ENCODE measurements at places on chromosomes 1 and 21.

DNA sequence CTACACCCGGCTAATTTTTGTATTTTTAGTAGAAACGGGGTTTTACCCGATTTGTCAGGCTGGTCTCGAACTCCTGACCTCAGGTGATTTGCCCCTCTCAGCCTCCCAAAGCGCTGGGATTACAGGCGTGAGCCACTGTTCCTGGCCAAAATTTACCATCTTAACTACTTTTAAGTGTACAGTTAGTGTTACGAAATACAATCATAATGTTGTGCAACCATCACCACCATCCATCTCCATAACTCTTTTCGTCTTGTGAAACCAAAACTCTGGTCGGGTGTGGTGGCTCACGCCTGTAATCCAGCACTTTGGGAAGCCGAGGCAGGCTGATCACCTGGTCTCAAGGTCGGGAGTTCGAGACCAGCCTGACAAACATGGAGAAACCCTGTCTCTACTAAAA is 14.1 kb upstream of the ZBTB40 start:
- DNase-seq = no peak

DNA sequence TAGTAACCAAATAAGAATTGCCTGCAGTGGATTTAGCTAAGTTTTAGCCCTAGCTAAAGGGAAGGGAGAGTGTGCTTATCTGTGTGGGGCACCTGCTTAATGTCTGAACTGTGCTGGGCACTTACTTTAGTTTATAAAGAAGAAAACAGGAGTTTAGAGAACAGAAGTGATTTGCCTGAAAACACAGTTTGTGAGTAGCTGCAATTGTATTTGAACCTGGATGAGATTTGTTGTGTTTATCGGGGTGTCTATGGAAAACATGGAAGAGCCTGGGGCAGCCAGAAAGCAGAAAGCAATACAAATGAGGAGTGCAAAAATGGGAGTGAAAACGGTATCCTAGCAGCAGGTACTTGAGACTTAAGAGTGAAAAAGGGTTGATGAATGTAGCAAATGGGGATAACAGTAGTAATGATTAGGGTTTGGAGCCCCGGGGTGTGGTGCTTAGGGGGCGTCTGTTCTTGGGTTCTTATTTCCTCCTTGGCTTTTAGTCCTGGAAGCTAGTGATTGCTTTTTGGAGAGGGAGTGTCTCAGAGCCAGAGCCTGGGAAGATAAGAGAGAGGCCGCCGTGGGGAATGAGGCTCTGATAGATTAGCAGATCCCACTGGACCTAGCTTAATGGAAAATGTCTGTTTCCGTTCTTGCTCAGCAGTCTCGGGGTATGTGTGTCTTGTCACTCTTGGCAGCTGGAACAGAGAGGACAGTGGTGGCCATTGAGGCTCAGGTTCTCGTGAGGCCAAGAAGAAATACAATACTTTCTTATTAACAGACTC is 5.6 kb downstream of the PRCC start:
- DNase-seq = no peak

GRCh38 chr1:212237651-212238050 is 47.6 kb upstream of the PPP2R5A start:
- DNase-seq = no peak

DNA sequence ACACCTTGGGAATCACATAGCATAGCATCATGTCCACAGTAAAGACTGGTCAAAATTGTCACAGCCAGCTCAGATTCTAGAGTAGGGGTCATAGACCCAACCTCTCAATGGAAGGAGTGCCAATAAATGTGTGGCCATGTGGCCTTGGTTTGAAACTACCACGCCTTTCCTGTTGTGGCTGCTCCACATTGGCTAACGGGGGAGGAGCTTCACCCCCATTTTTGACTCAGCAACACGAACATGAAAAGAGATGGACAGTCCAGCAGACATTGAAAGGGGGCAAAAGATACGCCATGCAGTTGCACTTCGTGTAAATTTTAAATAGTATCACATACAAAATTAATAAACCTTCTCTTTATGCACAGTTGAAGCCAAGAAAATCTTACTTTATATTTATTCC is 78.4 kb upstream of the HIVEP3 start:
- DNase-seq = no peak

DNA sequence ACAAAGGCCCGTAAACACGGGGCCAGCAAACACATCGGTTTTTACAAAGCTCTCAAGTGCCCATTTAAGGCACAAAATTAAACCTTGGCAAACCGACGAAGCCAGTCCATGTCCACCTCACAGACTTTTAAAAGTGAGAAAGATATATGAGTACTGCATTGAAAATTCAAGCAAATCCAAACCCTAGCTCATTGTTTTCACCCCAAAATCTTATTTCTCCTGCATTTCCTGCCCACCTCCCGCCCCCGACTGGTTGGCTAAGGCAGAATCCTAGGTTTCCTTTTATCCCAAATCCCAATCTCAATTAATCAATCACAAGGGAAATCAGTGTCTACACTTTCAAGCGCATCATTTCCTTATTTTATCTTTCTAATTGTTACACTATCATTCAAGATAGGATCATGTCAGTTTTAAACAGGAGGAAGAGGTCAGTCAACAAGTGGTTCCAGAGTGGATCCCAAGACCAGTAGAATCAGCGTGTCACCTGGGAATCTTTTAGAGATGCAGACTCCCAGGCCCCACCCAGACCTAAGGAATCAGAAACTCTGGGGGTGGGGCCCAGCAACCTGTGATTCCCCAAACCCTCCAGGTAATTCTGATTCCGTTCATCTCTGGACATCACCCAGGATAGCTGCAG is 1.7 kb upstream of the GNG4 start:
- DNase-seq = no peak

GRCh38 chr1:47627016-47627415 is 189.2 kb downstream of the FOXD2 start:
- DNase-seq = no peak

- DNase-seq = no peak
These were observed 8.1 kb upstream of the SLX9 start for GRCh38 chr21:44931501-44932407.

- no peak for DNase-seq
These were observed 145.3 kb downstream of the TNFSF18 start for GRCh38 chr1:172905452-172905851.

GRCh38 chr21:43916691-43917514 is 51.9 kb downstream of the AGPAT3 start:
- DNase-seq = no peak

DNA sequence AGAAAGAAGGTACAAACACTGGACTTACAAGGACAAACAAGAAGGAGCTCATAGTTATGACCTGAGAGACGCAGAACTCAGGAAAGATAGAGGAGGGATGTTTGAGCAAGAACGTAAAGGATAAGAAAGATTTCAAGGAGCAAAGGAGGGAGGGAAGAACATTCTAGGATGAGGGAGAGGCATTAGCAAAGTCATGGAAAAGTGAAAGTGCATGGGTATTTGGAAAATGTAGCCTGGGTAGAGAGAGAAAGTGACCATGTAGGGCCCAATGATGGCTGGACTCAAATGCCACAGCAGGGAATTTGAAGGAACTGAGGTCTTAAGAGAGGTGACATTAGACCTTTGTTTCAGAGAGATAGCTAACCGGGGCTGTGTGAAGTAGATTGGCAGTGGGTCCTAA is 76.5 kb downstream of the SYT6 start:
- no peak for DNase-seq

DNA sequence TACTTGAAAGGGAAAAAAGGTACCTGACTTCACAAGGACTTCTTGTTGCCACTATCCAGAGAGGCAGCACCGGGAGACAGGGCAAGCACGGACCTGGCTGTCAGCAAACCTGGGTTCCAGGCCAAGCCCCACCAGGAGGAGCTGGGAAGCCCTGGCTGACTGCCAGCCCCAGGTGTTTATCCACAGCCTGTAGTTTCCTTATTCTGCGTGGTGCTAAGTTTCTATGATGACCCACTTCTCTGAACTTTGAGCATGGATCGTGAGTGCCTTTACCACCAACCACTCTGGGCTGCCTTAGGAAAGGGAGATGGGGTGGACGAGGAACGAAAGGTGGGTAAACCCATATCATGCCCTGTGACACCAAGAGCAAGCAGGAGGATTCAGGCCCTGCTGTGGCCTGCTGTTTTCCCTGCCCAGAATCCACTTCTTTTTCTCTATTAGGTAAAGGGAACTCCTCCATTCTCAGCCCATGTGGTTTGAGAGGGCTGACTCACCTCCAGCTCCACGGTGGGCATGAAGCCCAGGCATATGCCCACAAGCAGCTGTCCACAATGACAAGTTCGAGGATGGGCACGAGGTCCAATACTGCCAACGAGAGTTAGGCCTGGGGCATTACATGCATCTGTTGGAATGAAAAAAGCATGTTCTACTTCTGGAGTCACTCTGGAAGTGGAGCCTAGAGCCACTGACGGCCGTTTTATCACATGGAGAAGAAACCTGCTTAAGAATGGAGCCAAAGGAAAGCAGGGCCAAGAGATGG is 20.3 kb downstream of the TSPAN2 start:
- DNase-seq = no peak

- no peak for DNase-seq
These were observed at the start of gene F11R for GRCh38 chr1:161020509-161021164. TSS of gene F11R (minus strand) at chr1:161021152. CDS start at chr1:161021073, 79 bp downstream.

DNA sequence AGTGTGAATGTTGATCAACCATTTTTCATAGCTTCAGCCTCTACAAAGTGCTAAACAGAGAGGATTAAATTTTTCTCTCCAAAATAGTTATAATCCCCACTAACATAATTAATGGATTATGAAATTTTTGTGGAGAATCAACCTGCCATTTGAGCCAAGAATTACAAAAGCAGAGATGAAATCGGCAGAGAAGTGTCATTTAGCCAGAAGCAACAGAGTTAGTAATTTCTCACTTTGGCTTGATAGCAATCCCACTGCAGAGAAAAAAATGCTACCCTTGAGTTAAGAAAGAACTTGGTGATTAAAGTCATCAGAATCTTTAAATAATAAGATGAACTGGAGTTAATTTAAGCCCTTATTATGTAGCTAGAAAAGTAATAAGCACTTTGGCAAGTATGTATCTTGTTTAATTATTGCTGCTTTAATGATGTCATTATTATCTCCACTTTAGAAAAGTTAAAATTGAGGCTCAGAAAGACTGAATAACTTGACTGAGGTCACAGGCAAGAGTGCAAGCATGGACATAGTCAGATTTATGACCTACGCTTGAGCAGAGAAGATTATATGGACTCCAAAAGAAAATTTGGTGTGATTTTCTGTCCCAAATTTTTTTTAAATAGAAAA is 37.3 kb downstream of the RGS4 start:
- no peak for DNase-seq

GRCh38 chr1:197783510-197783948 is 8.2 kb upstream of the DENND1B start:
- no peak for DNase-seq

GRCh38 chr1:191901651-191902050 is 256.6 kb upstream of the RGS18 start:
- DNase-seq = no peak

DNA sequence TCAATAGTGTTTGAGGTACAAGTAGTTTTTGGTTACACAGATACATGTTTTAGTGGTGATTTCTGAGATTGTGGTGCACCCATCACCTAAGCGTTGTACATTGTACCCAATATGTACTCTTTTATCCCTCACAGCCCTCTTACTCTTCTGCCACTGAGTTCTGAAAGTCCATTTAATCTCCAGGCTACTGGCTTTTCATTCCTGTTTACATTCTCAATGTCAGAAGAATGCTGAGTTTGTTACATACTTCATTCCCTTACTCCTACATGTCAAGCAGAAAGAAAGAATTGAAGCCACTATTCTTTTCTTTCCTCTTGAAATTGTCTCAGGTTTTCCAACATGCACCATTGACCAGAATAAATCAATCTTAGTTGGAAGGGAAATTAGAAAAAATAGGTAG is 1565.9 kb downstream of the PLA2G4A start:
- DNase-seq = no peak

DNA sequence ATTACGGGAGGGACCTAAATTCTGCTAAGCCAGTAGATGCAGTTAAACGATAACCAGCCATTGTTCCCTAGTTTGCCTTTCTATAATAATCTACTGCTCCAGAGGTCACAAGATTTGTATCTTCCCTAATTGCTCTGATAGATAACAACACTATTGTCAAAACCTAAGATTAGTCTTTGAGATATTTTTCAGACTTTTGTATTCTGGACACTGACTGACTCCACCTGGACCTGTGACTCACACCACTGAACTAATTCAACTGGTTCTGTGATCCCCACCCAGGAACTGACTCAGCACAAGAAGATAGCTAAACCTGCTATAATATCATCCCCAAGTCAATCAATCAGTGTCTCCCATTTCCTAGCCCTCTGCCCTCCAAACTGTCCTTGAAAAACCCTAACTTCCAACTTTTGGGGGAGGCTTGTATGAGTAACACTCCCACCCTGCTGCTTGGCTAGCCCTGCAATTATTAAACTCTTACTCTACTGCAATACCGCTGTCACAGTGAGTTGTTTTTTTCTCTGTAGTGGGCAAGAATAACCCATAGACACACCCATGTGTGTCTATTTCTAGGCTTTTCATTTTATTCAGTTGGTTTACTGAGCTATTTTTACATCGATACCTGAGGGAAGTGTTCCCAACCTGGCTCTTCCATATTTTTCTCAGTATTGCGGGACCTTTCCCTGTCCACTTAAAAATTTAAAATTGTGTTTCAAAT is 11.2 kb downstream of the KIFAP3 start:
- no peak for DNase-seq

GRCh38 chr1:172742599-172743500 is 83.9 kb downstream of the FASLG start:
- DNase-seq = no peak

- DNase-seq = no peak
These were observed 4.4 kb upstream of the FNDC5 start for GRCh38 chr1:32874860-32875752.

GRCh38 chr1:43302201-43302600 is 1.4 kb downstream of the TIE1 start:
- DNase-seq = no peak

DNA sequence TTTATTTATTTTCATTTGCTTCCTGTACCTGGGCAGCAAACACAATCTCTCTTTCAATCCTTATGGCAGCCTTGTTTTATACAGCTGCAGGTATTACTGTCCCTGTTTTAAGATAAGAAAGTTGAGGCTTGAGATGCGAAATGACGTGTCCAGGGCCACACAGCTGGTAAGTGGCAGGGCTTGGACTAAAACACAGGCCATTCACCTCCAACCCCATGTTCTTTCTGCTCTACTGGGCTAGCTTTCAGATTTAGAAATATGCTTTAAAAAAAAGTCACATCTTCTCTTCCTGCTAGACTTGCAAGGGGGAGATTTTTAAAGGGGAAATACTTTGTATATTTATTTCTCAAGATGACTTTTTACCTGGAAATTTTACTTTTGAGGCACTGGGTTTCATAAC is 62.8 kb downstream of the CNST start:
- no peak for DNase-seq

GRCh38 chr1:109252893-109253802 is 3.8 kb downstream of the CELSR2 start:
- no peak for DNase-seq

- no peak for DNase-seq
These were observed 12.8 kb downstream of the ZDHHC18 start for GRCh38 chr1:26839339-26839722.

DNA sequence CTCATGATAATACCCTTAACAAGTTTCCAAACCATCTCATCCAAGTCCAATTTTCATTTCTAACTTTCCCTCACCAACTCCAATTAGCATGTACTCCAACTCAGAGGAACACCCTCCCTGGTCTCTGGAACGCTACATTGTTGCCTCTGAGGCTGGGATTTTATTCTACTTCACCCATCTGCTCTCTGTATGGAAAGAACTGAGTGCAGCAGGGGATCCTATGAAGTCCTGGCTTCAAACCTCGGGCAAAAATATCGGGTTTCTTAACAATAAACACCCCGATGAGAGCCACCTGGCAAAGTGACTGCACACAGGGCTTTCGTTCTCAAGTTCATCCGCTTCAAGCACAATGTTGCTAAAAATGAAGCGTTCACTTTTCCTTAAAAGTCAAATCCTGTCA is 99.6 kb downstream of the CRB1 start:
- no peak for DNase-seq

GRCh38 chr1:155703216-155703615 is 14.3 kb downstream of the DAP3 start:
- no peak for DNase-seq
